AG08395 (cell line): ENCODE measurements at places on chromosomes 1 and 21.

GRCh38 chr1:42762269-42762668 lies 4.6 kb downstream of the P3H1 start:
- no peak for DNase-seq

DNA sequence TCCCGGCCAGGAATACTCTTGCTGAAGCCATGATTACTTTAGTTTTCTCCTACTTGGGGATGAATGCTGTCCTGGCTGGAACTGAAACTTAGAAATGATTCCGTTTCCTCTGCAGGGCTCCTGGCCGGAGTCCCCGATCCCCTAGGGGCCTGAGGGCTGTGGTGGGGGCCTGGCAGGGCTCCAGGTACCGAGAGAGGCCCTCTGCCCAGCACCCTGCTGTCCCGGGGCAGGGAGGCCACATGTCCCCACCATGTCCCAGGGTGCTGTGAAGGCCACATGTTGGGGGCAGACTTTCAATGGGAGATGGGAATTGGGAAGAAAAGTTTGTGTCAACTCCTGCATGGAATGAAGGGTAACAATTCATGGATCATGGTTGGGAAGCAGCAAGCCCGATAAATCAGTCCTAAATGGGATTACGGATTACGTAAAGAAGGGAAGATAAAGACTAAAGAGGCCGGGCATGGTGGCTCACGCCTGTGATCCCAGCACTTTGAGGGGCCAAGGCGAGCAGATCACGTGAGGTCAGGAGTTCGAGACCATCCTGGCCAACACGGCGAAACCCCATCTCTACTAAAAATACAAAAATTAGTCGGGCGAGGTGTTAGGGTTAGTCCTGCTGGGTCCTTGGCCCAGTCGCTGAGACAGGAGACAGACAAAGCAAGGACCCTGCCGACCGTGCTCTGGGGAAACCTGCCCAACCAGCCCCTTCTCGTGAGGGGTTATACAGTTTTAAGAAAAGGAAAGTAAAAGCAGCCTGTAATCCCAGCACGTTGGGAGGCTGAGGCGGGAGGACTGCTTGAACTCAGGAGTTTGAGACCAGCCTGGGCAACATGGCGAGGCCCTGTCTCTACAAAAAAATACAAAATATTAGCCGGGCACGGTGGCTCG lies 37.6 kb downstream of the MORN1 start:
- no peak for DNase-seq

DNA sequence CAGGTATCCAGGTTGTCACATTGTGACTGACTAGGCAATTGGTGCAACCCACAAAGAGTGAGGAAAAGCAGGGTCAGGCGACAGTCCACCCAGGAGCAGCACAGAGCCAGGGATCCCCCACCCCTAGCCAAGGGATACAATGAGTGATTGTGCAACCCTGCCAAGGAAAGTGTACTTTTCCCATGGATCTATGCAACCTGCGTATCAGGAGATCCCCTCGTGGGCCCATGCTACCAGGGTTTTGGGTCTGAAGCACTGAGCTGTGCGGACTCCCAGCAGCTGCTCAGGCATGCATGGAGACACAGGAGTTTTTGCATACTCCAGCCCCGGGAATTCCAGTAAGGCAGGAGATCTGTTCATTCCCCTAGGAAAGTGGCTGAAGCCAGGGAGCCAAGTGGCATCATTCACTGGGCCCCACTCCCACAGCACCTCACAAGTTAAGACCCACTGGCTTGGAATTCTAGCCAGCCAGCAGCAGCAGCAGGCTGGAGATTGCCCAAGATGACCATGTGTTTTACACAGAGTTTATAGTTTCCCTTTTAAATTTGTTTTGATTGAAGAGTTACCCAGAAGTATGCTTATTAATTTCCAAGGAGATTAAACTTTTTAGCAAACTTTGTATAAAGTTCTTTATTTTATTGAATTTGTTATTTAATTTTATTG lies 136.0 kb downstream of the LTN1 start:
- DNase-seq = no peak

DNA sequence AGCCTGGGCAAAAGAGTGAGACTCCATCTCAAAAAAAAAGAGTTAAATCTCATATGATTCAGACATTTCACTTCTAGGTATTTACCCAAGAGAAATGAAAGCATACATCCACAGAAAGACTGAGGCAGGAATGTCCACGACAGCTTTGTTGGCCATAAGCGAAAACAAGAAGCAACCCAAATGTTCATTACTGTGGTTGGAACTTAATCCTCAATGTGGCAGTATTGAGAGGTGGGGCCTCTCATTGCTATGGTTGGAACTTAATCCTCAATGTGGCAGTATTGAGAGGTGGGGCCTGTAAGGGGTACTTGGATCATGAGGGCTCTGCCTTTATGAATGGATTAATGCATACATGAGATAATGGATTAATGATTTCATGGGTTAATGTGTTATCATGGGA lies 15.2 kb downstream of the C21orf58 start:
- no peak for DNase-seq

- no peak for DNase-seq
These were observed 1476.2 kb downstream of the NCAM2 start for GRCh38 chr21:22474403-22474802.

DNA sequence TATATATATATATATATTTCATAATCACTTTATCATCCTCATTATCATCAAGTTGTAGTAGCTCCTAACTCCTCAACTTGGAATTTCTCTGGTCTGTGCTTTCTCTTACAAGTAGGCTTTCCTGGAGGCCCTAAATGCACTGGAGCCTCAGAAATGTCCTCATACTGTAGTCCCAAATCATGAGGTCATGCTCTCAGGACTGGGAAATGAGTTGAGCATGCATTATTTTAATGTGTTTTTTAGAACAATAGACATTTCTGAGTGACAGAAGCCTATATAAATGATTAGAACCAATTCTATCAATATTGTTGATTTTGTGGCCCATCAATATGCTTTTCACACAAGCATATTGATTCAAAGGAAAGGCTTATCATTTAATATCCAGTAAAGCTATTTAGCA lies 42.9 kb upstream of the C1orf105 start:
- no peak for DNase-seq

DNA sequence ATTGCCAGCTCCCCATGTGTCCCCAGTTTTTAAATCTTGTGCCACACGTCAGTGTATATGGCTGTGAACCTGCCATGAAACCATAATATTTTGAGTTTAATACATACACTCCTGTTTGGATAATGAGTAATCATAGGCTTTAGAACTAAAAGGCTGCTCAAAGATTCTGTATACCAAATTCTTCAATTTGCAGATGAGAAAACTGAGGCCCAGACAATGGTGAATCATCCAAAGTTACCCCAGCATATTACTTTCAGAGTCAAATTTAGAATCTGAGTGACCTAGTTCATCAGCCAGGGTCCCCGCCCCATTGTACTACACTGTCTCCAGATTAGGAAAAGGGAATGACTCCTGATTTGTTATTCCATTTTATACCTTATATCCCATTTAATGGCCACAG lies 224.6 kb downstream of the FGGY start:
- no peak for DNase-seq

GRCh38 chr1:172085317-172085716 lies 244.0 kb downstream of the DNM3 start:
- DNase-seq = no peak

GRCh38 chr1:197599789-197600188 lies 175.5 kb downstream of the DENND1B start:
- DNase-seq = no peak

GRCh38 chr1:24688621-24689195 lies 45.6 kb downstream of the SRRM1 start:
- peak; percentile 84 for DNase-seq

DNA sequence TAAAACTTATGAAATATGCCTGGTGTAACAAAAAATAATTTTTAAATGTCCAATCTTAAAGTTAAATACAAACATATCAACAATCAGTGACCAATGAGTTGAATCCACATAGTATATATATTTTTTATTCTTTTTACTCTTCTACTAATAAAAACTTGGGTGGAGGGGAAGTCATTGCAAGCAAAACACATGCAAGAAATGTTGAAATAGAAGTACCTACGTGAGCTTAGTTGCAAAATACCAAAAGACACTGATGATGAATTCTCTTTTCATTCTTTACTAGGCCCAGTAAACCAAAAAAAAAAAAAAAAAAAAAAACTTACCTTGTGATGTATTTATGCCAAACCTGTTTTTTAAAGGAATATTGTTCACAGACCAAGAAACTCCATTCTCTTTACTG lies 26.4 kb upstream of the PLA2G4A start:
- DNase-seq = no peak

DNA sequence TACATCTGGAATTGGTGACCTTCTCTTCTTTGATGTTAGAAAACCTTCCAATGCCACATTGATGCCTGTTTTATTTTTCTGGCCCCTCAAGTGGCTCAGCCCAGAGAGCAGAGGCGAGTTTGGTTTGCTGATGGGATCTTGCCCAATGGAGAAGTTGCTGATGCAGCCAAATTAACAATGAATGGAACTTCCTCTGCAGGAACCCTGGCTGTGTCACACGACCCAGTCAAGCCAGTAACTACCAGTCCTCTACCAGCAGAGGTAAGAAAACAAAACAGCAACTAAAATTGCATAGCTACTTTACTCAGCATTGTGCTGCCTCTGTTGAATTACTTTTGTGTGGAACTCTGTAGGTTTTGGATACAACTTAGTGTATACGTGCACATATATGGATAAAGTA lies 97.6 kb downstream of the CC2D1B start:
- DNase-seq = no peak

DNA sequence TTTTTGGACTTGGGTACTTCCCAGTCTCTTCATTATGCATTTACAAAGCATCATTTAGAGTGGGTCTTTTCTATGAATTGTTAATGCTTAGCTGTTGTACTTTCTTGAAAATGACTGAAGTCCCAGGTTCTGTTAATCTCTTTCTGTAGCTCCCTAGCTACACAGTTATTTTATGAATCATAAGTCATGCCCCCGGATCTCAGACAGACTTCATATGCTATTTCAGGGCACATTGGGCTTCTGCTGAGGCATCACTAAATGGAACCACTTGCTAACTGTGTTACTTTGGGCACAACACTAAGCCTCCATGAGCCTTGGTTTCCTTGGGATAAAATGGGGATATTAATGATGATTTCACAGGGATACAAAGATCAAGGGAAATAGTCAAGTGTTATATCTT lies 55.5 kb upstream of the RBM15 start:
- DNase-seq = no peak

DNA sequence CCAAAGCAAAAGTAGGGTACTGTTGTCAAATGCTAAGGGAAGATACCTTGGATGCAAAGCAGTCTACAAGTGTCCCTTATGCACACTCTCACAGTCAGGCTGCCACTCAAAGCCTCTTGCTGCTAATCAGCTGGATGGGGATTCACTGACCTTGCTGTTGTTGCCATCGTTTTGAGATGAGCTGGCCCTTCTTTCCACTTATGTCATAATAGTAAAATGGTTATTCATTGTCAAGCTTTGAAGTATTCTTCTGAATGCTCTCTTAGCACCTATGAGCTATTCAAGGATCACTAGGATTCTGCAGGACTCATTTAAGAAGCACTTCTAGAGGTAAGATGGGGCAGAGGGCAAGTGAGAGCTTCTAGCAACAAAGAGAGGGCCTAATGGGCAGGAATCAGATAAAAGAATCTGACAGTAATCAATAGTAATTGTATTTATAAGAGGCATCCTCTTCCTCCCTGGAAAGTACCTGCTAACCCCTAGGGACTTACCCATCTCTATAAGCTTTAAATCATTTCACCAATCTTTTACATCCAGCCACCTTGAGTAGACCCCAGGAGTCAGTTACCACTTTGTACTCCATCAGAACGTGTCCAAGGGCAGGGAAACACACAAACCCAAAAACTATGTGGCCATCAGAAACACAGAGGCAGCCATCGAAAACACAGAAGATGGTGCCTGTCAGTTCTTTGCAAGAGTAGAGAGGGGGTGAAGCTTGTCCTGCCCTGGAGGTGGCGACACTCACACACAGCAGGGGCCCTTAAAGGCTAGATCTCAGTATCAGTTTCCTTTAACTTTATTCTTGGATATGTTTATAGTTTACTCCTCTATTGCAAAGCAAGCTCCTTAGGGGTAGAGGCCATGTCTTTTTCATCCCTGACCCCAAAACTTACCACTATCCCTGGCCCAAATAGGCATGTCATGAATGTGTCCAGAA lies 103.7 kb upstream of the NFIA start:
- DNase-seq = peak; percentile 47
